ENCODE measurements at places on chromosomes 3 and 15.

- no peak for DNase-seq
Measured at GRCh38 chr3:188036375-188037194, 117.4 kb upstream of the LPP start.

DNA sequence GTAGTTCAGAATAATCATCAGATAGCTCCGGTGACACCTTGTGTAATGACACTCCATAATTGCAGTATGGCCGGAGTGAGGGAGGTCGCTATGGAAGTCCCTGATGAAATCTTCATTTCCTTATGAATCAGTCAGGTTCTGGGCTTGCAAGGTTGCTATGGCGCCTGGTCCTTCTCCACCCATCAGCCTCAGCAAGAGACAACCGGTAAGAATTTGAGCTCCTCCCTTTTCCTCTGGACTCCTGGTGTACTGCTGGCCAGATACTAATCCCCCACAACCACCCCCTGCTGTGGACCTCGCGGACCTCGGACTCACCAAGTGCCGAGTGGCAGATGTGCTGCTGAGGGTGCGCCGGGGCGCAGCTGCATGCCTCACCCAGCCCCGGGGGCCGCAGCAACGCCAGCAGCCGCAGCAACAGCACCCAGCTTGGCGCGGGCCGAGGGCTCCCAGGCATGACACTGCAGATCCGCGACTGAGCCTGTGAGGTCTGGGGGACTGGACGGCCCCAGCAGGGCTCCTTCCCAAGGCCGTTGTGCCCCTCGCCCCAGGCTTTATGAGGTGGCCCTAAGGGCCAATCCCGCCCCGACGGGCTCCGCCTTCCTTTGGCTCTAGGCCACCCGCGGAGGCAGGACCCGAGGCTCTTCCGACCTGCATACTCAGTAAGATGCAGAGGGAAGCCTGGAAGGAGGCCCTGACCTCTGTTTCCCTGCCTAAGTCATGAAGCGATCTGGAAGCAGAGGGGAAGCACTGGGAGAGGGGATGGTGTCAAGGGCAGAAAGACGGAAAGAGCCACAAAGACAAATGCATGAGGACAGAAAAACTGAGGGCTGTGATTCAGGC is at the start of gene TIMP4:
TSS of gene TIMP4 (minus strand) at position 526 of the 840 bp plus-strand sequence. CDS start at position 454, 72 bp downstream.
- no peak for DNase-seq

GRCh38 chr15:39312984-39313383 is 267.9 kb upstream of the THBS1 start:
- DNase-seq, result no peak

GRCh38 chr3:60323651-60324050 is 927.6 kb downstream of the FHIT start:
- DNase-seq, result no peak

Data from NCI-H2107 (cell line).